ENCODE measurements at places on chromosomes 6 and 20. TPM values are rescaled to one million over a fixed set of nuclear protein-coding genes. Genes with fewer than 3 reads are reported as not detected.
A peak's percentile ranks its signal among the peaks of the same experiment; 100 is the strongest.

CCN6 gene
- not detected for total RNA-seq

DOP1A gene
- total RNA-seq = 26.1 TPM

FGD2 gene
- total RNA-seq = 39.3 TPM

EDN3 gene
- 0.49 TPM for total RNA-seq

PNLDC1 gene
- total RNA-seq = not detected

TSHZ2 gene
- total RNA-seq = 14.0 TPM

ELOVL2 gene
- total RNA-seq = 0.16 TPM

MOXD1 gene
- 9.4 TPM for total RNA-seq

HIVEP2 gene
- 21.7 TPM for total RNA-seq

ERGIC3 gene
- 182 TPM for total RNA-seq

DNA sequence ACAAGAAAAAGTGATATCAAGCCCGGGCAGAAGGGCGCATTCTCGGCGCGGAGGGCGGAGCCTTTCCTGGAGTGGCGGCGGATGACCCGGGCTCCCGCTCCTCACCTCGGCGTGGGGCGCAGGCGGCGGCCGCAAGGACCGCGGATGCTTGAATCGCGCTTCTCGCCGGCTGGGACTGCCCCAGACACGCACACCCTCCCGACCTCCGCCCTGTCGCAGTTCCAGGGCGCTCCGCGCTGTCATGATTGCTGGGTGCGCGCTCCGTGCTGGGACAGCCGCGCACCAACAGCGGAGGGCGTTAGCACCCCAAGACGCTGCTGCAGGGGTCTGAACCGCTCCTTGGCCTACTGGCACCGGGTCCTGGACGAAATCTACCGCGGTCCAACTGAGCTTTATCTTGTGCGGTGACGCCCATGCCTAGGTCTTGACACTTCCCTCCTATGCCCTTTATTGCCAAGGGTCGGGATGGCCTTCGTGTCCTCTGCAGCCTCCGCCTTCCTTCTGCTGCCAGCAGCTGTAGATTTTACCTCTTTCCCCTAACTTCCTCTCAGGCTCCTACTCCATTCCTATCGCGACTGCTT is 43.3 kb downstream of the IRAK1BP1 start:
- DNase-seq = no peak

- no peak for DNase-seq
Observed at GRCh38 chr6:157486572-157486971, 105.6 kb downstream of the ZDHHC14 start.

DNA sequence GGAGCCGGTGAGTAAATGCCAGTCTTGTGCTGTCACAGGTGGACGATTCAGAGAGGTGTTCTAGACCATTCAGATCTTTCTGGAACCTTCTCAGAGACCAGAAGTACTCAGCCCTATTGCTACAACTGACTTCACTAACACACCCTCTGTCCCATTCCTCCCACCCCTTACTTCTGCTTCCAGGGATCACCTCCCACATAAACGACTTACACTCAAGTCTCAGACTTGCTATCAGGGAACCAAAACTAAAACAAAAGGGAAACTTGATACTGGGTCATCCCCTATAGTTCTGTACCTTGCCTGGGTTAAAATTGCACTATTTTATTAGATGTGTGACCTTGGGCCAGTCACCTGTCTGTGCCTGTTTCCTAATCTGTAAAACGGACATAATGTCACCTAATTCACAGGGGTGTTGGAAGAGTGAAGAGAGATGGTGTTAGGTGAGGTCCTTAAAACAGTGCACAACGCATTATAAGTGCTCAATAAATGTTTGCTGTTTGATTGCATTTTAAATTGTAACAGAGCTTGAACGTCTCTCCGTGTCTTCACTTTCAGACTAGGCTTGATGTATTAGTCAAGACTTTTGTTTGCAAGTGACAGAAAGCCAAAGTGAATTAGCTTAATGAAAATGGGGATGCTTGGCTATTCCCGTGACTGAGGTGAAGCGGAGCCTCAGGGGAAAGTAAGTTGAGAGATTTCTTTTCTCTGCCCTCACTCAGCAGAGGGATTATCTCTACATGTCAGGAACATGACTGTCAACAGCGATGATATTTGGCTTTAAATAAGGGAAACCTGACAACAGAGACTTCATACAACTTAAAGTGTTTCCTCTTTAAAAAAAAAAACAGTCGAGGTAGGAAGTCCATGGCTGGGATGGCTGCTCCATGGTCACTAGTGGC is 3.0 kb upstream of the SRXN1 start:
- no peak for DNase-seq

DNA sequence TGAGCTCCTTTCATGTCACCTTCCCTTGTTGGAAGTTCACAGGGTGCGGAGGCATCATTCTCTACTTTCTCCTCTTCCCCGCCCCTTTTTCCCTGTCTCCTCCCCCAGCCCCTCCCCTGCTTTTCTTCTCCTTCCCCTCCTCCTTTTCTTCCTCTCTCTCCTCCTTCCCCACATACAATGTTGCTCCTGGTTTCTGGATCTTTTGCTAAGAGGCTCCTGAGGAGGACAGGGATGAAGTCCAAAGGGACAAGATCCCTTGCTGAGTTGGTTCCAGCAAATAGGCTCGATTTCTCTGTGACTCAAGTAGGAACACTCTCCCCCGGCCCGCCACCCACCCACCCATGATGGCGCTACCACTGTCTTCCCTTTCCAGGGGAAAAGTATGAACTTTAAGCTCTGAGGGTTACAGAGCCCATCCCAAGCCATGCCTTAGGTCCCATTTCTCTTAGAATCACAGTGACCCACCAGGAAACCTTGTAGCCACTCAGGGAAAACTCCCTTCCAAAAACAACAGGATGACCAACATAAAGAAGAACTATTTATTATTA is 852 bp upstream of the TFEB start:
- no peak for DNase-seq

DNA sequence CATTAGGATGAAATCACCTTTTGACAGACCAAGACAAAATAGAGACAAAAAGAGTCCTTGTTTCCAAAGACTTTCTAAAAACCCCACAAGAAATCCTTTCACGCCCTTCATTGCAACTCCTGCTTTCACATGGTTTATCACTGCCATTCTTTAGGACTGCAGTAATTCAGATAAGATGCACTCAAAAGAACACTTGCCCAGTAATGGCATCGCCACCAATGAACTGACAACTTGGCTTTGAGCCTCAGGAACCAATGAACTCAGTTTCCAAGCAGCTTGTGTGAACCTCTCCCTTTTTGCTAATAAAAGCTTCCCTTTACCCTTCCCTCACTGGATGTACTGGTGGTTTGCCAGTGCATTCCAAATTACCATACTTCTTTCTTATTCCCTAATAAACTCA is 21.8 kb downstream of the OSTM1 start:
- DNase-seq = no peak

DNA sequence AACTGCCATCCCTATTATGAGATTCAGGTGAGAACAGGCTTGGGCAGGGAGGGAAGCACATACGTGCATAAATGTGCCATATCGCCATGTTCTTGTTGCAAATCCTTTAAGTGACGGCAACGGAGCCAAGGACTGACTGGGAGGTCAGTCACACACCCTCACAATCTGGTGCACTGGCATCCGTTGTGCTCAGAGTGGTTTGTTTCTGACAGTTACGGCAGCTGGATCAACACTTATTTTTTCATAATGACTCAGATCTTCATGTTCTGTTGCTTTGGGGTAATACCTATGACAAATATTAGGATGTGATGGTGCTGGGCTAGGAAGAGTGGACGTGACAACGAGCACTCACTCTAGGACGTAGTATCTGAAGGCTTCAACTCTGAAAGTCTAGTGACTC is 56.2 kb upstream of the PREP start:
- no peak for DNase-seq

DNA sequence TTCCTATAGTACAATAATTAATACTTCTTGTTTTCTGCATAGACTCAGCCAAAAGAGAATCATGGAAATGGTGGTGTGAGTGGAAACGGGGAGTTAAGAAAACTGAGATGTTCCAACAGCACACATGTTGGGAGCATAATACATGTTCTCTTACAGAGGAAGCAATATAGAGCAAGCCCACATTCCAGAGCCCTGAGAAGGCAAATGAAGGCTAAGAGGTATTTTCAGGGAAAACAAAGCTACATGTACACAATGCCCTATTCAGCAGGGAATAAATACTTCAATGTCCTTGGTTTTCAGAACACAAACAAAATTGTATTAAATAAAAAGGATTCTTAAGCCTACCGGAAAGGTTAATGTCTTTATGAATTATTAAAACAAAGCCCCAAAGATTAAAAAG is 35.1 kb upstream of the SMIM8 start:
- DNase-seq = no peak

DNA sequence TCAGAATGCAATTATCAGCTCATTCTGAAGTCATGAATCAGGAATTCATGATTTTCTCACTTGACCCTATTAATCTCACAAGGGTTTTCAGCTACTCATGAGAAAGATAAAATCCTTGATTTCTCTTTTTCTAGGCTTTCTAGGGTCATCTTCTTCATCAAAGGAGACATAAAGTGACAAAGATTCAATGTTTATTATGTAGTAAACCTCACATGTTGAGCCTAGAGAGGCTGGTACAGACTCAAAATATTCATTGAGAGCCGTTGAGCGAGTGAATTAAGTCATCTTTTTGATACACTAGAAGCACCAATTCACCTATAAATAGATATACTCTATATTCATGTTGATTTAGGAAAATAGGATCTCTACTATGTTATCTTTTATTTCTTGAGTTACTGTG is 104.8 kb upstream of the TRAF3IP2 start:
- no peak for DNase-seq

GRCh38 chr6:145815309-145816274 is 997 bp upstream of the FBXO30 start:
- DNase-seq = peak; percentile 71

DNA sequence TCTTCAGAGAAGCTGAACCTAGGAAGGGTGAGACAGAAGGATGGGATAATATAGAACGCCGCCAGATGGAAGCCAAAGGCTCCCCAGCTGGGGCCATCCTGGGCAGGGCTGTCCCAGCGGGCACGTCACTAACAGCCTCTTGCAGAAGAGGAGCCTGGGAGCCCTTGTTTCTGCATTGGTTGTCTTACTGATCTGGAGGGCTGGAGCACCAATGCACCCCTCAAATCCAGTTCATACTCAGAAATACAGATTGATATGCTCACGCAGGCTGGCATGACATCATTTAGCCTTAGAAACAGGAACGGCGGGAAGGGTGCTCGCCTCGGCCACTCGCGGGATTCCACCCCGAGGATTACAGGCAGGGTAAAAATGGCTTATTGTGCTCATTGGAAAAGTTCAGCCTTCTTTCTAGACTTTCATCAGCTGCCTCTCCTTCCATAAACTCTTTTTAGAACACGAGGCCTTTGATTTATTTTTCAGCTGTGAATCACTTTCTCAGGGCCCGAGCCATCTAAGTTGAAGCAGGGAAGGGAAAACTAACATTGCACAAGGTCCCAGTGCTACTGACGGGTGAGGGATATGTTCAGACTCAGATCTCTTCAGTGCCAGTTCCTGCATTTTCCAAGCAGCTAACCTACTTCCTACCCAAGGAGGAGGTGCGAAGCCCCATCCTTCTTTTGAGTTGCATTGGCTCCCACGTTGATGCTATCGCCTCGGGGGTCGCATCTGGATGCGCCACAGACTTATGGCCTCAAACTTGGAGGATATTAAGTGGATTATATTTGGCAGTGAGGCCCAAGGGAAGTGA is 82.3 kb downstream of the GMPR start:
- DNase-seq = no peak

DNA sequence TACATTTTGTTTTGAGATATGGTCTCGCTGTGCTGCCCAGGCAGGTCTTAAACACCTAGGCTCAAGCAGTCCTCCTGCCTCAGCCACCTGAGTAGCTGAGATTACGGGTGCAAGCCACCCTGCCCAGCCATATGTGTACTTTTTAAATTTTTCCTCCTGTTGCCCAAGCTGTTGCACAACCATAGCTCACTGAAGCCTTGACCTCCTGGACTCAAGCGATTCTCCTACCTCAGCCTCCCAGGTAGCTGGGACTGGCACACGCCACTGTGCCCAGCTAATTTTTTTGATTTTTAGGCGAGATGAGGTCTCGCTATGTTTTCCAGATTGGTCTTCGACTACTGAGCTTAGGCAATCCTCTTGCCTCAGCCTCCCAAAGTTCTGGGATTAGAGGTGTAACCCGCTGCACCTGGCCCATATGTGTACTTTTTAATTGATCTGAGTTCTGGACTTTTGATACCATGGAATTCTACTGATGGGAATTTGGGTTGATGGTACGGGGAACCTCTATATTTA is 44.9 kb downstream of the ITCH start:
- no peak for DNase-seq

DNA sequence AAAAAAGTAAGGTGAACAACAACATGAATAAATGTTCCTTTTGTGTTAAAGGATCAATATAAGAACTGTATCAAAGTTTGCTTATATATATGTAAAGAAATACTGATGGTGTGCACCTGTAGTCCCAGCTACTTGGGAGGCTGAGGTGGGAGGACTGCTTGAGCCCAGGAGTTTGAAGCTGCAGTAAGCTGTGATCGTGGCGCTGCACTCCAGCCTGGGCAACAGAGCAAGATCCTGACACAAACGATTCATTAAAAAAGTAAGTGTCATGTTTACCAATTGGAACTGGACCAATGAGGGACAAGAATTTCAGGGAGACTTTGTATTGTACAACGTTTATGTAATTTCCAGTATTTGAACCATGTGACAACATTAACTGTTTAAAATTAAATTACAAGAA is 5.0 kb upstream of the PHF20 start:
- DNase-seq = no peak

DNA sequence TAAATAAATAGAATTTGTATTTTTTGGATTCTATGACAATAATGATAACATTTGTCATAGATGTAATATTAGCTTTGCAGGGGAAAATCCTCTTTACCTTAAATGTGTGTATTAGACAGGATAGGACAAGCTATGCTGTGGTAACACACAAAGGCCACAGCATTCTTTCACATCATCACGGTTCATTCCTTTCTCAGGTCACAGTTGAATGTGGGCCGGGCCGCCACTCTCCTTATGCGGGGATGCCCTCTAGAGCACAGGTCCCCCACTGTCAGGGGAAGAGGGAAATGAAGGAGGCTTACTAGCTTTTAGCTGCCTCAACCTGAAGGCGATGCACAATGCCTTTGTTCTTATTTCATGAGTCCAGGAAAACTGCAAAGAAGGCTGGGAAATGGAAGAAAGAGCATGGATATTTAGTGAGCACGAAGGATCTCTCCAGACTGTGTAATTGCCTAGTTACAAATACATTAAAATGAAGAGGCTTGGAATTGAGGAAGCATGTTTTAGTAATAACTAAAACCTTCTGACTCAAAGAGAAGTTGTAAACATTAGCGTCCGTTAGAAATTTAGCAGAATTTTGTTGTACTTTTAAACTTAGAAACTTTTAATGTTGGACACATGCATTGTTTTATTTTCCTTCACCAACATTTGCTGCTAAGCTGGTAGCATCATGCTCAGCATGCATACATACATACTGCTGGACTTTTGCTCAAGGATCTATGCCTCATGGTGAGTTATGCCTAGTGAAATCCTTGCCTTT is 248.9 kb upstream of the FOXQ1 start:
- DNase-seq = no peak

GRCh38 chr20:37670351-37670791 is 23.5 kb upstream of the CTNNBL1 start:
- peak; percentile 73 for DNase-seq

- no peak for DNase-seq
Observed at GRCh38 chr6:96075826-96076225, 60.1 kb downstream of the FUT9 start.

All from sigmoid colon (tissue), 7 donors.